Stimulated activated naive CD4-positive, alpha-beta T cell treated with Interleukin-2 at 50 U/mL for 16 hours (primary cell): ENCODE measurements at places on chromosomes 2 and 18.

GRCh38 chr2:2848621-2849333, 517.7 kb upstream of the MYT1L start:
- no peak for DNase-seq

- DNase-seq: no peak
Observed at GRCh38 chr2:200431996-200432705, 77.7 kb downstream of the KCTD18 start.

- DNase-seq: no peak
Observed at GRCh38 chr18:46555724-46556123, 101.3 kb downstream of the LOXHD1 start.

- no peak for DNase-seq
Observed at GRCh38 chr18:35905436-35905835, 67.0 kb upstream of the RMP24 start.
